ENCODE measurements at places on chromosomes 11 and 22. TPM values are rescaled to one million over a fixed set of nuclear protein-coding genes. Genes with fewer than 3 reads are reported as not detected.

Gene CHRM1
- polyA plus RNA-seq: 0.45 TPM

Gene OR4A16
- not detected for polyA plus RNA-seq

Gene PHOX2A
- 1.6 TPM for polyA plus RNA-seq

Gene ATG16L2
- 16.2 TPM for polyA plus RNA-seq

Gene ACTN3
- 6.8 TPM for polyA plus RNA-seq

Gene SYT8
- polyA plus RNA-seq: 0.98 TPM

Gene OR5AP2
- polyA plus RNA-seq: not detected

Gene TENM4
- polyA plus RNA-seq: 10.6 TPM

Gene CHKA
- polyA plus RNA-seq: 180 TPM

Gene SCGB2A2
- polyA plus RNA-seq: 0.86 TPM

Gene GGTLC3
- 1.5 TPM for polyA plus RNA-seq

Gene PDGFB
- polyA plus RNA-seq: 7.7 TPM

Gene SAA1
- polyA plus RNA-seq: 6.2 TPM

Gene PARVG
- polyA plus RNA-seq: 7.2 TPM

Gene SYNGR1
- polyA plus RNA-seq: 46.8 TPM

Gene CABP4
- polyA plus RNA-seq: 0.98 TPM

Gene EHBP1L1
- polyA plus RNA-seq: 20.5 TPM

Gene C22orf42
- 13.3 TPM for polyA plus RNA-seq

Gene NAV2
- polyA plus RNA-seq: 3.9 TPM

Gene OR51E2
- 0.17 TPM for polyA plus RNA-seq

Gene HOATZ
- polyA plus RNA-seq: 50.1 TPM

Gene RAPSN
- 0.65 TPM for polyA plus RNA-seq

Gene MAJIN
- 36.4 TPM for polyA plus RNA-seq

Gene TREH
- polyA plus RNA-seq: 4.0 TPM

Gene SEZ6L
- polyA plus RNA-seq: 0.69 TPM

Gene SPON1
- polyA plus RNA-seq: 11.9 TPM

Gene DEUP1
- polyA plus RNA-seq: 18.2 TPM

Gene KRTAP5-7
- polyA plus RNA-seq: 1.7 TPM

Gene JOSD1
- 40.9 TPM for polyA plus RNA-seq

Gene FAM180B
- polyA plus RNA-seq: 1.1 TPM

Gene LRRC56
- 23.5 TPM for polyA plus RNA-seq

Gene OR51B5
- polyA plus RNA-seq: 0.78 TPM

Gene CDCA5
- 93.3 TPM for polyA plus RNA-seq

Gene SEPTIN3
- polyA plus RNA-seq: 2.4 TPM

Gene FREY1
- polyA plus RNA-seq: 59.2 TPM

Gene MAPK8IP1
- polyA plus RNA-seq: 62.9 TPM

Gene OR2AG1
- not detected for polyA plus RNA-seq

Gene EMID1
- polyA plus RNA-seq: 6.2 TPM

Gene BIK
- polyA plus RNA-seq: 2.5 TPM

Gene CNTF
- 1.0 TPM for polyA plus RNA-seq

Gene PLEKHB1
- 54.9 TPM for polyA plus RNA-seq

Gene PARVA
- 23.6 TPM for polyA plus RNA-seq

Gene ACAD8
- 27.4 TPM for polyA plus RNA-seq

Gene PRR5L
- polyA plus RNA-seq: 8.1 TPM

Gene BLID
- polyA plus RNA-seq: not detected

Gene RTN4R
- 2.1 TPM for polyA plus RNA-seq

Gene MAPK8IP2
- 12.7 TPM for polyA plus RNA-seq

Gene DDT
- polyA plus RNA-seq: 79.7 TPM

Gene GLYAT
- 1.9 TPM for polyA plus RNA-seq

Gene ANO1
- 42.7 TPM for polyA plus RNA-seq

Gene KRTAP5-2
- not detected for polyA plus RNA-seq

Measured in testis (tissue), 5 donors.